ENCODE measurements at places on chromosomes 1 and 21.

- DNase-seq, result no peak
Observed at GRCh38 chr1:157438146-157438545, 114.2 kb downstream of the FCRL5 start.

- no peak for DNase-seq
Observed at GRCh38 chr1:88708011-88708410, 23.9 kb downstream of the PKN2 start.

DNA sequence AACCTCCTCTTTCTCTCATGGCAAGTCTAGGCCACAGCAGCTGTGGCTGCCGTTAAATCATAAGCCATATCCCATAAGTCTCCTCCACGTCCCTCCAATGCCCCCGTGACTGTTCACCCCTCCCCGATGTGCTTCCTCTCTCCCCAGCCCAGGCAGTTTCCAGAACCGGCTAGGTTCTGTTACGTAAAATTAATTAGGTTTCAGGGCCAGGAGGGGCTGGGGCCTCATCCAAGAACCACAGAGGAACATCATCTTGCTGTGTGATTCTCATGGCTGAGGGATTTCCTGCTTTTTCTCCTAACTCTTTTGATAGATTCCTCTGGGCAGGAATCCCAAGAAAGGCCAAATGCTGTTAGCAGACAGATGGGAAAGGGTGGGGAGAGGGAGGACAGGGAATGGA, 141.8 kb upstream of the AJAP1 start:
- DNase-seq, result peak; percentile 48

- no peak for DNase-seq
Observed at GRCh38 chr1:93435443-93435842, 12.5 kb upstream of the FNBP1L start.

- no peak for DNase-seq
Observed at GRCh38 chr1:61420909-61421835, 303.8 kb downstream of the TM2D1 start.

DNA sequence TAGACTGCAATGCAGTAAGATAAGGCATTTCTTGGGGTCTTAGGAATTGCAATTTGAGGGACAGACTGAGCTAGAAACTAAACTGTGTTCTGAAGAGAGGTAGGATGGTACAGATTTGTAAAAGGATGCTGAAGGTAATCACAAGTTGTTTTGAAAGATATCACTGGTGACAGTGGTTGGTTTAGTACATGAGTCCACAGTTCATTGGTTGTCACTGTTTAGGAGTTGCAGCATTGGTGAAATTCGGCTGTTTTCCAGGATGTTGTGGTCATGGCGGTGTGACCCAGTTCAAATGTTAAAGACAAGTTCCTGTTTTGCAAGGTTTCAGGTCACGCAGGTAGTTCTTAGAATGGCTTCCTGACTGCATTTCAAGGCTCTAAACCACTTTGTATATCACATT, 292.8 kb upstream of the B3GALT2 start:
- no peak for DNase-seq

GRCh38 chr1:15060104-15060503, 93.4 kb upstream of the TMEM51 start:
- DNase-seq, result no peak

GRCh38 chr1:192907545-192908243, 98.9 kb downstream of the RGS2 start:
- DNase-seq, result no peak

GRCh38 chr1:8879922-8880676, 1.6 kb upstream of the ENO1 start:
- peak; percentile 56 for DNase-seq

DNA sequence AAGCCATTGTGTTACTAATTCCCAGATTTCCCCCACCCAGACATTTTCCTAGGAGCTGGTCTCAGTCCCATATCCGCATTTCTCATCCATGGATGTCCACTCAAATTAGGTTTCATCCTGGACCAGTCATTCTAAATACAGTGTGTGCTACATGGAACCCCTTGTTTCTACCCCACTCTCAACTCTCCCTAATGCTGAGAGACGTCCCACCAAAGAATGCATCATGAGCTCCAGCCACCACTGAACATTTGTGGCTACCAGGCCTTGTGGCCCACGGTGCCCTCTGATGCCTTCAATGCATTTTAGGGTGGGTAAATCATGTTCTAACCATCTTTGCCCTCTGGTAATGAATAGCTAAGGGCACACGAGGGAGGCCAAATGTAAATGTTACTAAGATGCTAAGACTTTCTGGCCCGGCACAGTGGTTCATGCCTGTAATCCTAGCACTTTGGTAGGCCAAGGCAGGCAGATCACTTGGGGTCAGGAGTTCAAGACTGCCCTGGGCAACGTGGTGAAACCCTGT, 13.3 kb upstream of the RAB42 start:
- DNase-seq, result no peak

DNA sequence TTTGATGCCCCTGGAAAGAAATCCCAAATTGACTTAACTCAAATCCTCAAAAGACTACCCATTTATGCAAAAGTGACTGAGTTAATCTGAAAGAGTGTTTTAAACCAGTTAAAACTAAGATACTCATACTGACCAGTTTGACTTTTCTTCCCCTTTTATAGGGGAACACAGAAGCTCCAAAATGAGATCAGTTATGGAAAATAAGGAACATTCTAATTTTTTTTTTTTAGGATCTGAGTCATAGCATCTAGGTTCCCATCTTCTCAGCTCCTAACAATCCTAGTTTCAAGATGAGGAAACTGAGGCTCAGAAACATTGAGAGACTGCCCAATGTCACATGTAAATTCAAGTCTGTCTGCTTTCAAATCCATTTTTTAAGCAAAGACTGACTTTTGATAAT, 231.1 kb upstream of the RUNX1 start:
- no peak for DNase-seq

GRCh38 chr1:151238467-151238739, 16.1 kb upstream of the PSMD4 start:
- no peak for DNase-seq

GRCh38 chr1:227761621-227762230, 26.5 kb downstream of the SNAP47 start:
- no peak for DNase-seq

DNA sequence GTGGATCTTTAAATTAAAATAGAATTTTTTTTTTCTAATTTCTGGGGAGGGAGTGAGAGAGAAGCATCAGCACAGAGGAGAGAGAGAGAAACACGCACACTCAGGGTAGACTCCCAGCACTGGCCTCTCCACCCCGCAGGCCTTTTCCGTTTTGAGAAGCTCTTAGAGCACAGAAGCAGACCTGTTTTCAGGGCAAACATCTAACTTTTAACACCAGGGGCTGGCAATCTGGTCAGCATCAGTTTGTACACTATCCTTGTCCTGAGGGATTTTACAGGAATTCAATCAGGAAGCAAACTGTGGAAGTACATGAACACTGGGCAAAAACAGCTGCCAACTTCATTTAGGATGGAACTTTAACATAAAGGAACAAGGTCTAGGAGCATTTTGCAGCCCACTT, 117.9 kb upstream of the ESRRG start:
- DNase-seq, result no peak

GRCh38 chr1:207863893-207864535, 46.9 kb downstream of the CD34 start:
- DNase-seq, result no peak

DNA sequence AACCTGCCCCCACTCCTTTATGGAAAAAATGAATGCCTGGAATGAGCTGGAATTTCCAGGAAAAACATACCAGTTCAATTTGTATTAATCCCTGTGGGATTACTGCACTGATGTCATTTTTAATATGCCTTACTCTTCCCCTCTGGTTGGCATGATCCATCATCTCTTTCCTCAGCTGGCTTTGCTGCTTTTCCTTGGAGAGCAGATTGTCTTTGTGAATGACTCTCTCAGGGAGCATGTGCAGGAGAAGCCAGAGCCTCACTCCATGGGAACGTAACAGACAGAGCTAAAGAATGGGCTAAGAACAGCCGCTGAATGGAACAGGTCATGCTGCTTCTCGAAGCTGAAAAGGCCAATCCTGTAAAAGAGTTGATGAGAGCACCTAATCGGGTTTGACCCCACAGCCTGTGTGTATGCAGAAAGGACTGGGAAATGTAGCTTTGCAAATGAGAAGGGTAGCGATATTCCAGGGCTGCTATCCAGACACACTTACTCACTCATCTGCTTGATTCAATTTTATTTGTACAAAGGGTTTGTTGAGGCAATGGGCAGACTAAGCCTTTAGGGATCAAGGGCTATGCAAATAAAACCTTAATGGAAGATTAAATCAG, 20.7 kb downstream of the PHC2 start:
- no peak for DNase-seq

DNA sequence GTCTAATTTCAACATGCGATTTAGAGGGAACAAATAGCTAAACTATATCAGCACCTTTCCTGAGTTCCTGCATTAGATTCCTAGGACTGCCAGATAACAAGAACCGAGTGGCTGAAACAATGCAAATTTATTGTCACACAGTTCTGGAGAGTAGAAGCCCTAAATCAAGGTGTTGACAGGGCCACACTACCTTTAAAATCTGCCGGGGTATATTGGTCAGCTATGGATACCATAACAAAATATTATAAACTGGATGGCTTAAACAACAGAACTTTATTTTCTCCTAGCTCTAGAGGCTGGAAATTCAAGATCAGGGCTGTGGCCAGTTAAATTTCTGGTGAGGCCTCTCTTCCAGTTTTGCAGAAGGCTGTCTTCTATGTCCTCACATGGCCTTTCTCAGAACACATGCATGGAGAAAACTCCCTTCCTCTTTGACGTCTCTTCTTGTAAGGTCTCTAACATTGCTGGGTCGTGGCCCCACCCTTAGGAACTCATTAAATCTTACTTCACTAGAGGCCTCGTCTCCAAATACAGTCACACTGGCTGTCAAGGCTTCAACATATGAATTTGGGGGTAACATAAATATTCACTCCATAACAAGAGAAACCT, 144.3 kb downstream of the FCRL5 start:
- no peak for DNase-seq

DNA sequence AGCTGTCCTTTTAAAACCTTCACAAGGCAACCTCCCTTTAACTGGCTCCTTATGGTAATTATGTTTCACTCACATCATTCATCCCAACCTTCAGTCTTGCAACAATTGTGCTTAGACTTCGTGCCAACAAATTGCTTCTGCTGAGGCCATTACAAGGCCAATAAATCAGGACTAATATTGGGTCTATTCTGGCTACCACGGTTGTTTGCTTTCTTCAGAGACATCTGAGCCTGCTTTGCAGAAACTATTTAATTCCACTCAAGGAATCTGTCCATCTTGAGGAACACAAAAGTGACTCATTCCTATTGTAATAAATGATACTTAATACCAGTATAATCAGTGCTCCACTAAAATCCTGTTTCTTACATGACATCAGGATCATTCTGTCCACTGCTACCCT, 2.6 kb upstream of the GSTM4 start:
- DNase-seq, result no peak

DNA sequence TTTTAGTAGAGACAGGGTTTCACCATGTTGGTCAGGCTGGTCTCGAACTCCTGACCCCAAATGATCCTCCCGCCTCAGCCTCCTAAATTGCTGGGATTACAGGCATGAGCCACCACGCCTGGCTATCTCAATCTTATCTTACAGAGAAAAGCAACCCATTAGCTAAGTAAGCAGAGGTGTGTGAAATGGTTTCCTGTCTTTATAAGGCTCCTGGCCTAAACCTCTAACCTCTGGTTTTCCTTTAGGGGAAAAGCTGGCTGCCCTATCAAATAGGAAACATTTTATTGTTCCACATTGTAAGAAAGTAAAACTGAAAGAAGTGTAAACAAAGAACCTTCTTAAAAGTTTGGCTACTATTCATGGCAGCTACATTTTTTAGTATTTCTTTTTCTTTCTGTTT, 78.3 kb upstream of the MORC3 start:
- DNase-seq, result no peak

GRCh38 chr1:32960819-32961355, 3.7 kb downstream of the RNF19B start:
- DNase-seq, result no peak

DNA sequence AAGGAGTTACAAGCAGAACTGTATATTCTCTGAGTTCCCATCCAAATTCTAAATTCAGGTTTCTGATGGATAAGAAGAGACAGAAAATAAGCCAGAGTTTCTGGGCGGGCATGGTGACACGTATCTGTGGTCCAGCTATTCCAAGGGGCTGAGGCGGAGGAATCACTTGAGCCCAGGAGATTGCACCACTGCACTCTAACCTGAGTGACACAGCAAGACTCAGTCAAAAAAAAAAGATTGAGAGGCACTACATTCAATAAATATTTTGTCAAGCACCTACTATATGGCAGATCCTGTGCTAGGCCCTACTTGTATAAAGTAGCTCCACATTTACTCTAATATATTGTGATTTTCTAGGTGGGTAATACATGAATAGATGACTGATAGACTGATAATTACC, 6.4 kb upstream of the FRRS1 start:
- DNase-seq, result no peak

GRCh38 chr21:25039461-25040380, 567.6 kb downstream of the MRPL39 start:
- no peak for DNase-seq

DNA sequence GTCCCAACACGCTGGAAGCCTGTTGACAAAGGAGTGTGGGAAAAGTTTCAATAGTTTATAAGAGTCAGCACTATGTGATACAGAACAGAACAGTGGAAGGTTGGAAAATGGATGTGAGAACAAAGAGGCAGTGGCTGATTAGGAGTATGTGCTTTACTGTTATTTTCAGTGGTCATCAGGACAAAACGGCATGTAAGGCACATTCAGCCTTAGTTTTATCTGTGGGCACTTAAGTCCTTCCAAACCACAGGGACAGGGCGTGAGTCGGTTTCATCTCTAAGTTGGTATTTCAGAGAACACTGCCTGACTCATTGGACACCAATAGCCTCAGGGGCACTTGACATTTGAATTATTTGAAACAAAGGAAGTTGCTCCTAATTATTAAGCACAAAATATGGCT, 306.9 kb downstream of the ASTN1 start:
- DNase-seq, result no peak
